ENCODE measurements at places on chromosomes 5 and 9. TPM values are rescaled to one million over a fixed set of nuclear protein-coding genes. Genes with fewer than 3 reads are reported as not detected.

Gene ZNF366
- total RNA-seq = not detected

Gene LAMC3
- total RNA-seq = 0.05 TPM

Gene OR1Q1
- total RNA-seq = not detected

Gene BTNL3
- total RNA-seq = not detected

Gene IFNA2
- not detected for total RNA-seq

Gene FBXO10
- 2.7 TPM for total RNA-seq

Gene CDH9
- not detected for total RNA-seq

Gene C5
- total RNA-seq = 0.27 TPM

Gene PLPP1
- 17.1 TPM for total RNA-seq

Gene ANKRD34B
- not detected for total RNA-seq

Gene GNPDA1
- 196 TPM for total RNA-seq

Gene TAF1L
- not detected for total RNA-seq

Gene EPB41L4A
- 0.35 TPM for total RNA-seq

Gene RORB
- total RNA-seq = not detected

Gene CDX1
- total RNA-seq = not detected

Gene BRINP1
- total RNA-seq = not detected

Gene GCNT4
- total RNA-seq = 1.1 TPM

Gene PRELID2
- 1.0 TPM for total RNA-seq

Gene INSL4
- not detected for total RNA-seq

Gene SLIT3
- total RNA-seq = 0.03 TPM

Gene MYOZ3
- not detected for total RNA-seq

Gene CCL28
- 5.5 TPM for total RNA-seq

Gene HMMR
- total RNA-seq = 3.1 TPM

Gene SLC12A2
- 18.9 TPM for total RNA-seq

Gene CDC23
- 50.2 TPM for total RNA-seq

Gene HEXB
- 38.6 TPM for total RNA-seq

Gene SLC6A7
- not detected for total RNA-seq
